Left lung (tissue), 14 donors: ENCODE measurements at places on chromosomes 6 and 20. TPM values are rescaled to one million over a fixed set of nuclear protein-coding genes. Genes with fewer than 3 reads are reported as not detected.

KCNQ5 gene
- 3.7 TPM for polyA plus RNA-seq

MAP1LC3A gene
- 26.8 TPM for polyA plus RNA-seq

GRCh38 chr6:13470238-13471140 lies 16.9 kb downstream of the GFOD1 start:
- no peak overlapping the region for H3K27ac ChIP-seq
- no peak for DNase-seq
- no peaks in the 10 kb centered on the region for H3K36me3 ChIP-seq
- H3K4me3 ChIP-seq, result no peak overlapping the region

- no peaks in the 10 kb centered on the region for H3K27me3 ChIP-seq
- no peak overlapping the region for H3K27ac ChIP-seq
- DNase-seq, result no peak
- no peak overlapping the region for H3K4me3 ChIP-seq
- H3K4me1 ChIP-seq, result no peaks in the 10 kb centered on the region
Measured at GRCh38 chr6:132972971-132973370, 158.6 kb downstream of the RPS12 start.

- no peaks in the 10 kb centered on the region for H3K27me3 ChIP-seq
- no peaks in the 10 kb centered on the region for H3K36me3 ChIP-seq
- DNase-seq, result no peak
Measured at GRCh38 chr6:142013287-142013686, 119.4 kb upstream of the GJE1 start.

DNA sequence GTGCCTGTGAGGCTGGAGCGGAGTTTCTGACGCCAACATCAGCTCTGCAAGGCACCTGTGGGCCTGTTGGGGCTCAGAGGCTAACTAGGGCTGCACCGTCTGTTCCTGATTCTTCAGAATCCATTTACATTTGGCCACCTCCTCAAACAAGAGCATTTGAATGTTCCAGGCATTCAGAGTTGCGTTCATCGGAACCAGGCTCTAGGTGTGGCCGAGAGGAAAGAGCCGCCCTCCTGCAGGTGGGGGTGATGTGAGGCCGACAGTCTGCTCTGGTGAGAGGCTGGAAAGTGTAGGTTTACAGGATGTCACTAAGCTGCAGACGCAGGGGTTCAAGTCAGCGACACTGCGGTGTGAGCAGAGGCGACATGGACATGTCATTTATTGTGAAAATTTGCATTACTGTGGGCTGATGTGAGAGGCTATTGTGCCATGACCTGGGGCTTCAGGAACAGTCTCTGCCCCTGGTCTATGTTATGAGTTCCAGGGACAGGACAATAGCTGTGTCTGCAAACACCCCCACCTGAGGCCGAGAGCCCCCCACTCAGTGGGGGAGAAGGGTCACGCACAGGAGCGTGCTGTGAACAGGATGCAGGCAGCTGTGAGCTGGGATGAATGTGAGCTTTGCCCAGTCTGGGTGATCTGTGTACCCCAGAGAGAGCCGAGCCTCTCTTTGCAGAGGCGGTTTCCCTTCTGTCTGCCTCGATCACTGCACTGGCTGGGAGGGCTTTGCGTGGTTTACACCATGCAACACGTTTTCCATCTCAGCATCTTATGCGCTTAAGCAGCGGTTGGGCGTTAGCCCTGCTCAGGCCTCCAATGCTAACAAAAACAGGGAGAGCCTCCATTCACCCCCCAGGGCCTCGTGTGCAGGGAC lies 21.1 kb downstream of the SLCO4A1 start:
- DNase-seq, result no peak
- no peak overlapping the region for H3K4me3 ChIP-seq
- H3K27ac ChIP-seq, result no peak overlapping the region
- peaks cover 32% of the 10 kb centered on the region for H3K27me3 ChIP-seq
- H3K4me1 ChIP-seq, result no peaks in the 10 kb centered on the region

DNA sequence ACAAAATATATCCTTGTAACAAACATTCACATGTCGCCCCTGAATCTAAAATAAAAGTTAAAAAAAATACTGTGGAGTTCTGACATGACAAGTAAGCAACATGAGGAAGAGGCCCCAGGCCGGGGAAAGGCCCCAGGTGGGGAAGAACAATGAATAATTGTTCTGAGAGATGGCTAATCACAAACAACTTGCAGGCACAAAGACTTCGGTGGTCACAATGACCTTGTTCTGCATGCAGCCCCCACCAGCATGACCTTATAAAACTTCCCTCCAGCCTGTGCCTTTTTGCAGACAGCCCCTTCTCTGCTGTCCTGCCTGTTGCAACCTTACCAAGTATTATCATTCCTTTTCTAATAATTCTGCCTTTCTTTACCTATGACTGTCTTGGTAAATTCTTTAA lies 95.7 kb upstream of the MYLIP start:
- no peaks in the 10 kb centered on the region for H3K27me3 ChIP-seq
- no peak overlapping the region for H3K27ac ChIP-seq
- no peak overlapping the region for H3K4me3 ChIP-seq
- H3K4me1 ChIP-seq, result no peaks in the 10 kb centered on the region

DNA sequence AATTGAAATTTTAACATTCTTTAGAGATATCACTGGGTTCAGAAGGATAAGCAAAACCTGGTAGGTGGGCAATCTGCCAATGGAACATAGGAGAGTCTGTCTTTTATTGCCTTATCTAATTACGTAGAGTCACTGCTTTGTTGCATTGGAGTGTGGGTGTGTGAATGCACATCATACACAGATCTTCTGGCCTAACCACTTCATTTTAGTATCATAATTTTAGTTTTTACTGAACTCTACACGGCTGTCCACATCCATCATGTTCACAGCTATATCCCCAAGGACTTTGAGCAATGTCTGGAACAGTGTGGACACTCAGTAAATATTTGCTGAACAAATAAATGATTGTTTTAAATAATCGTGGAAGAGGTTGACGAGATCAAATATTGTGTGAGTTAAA lies 104.6 kb upstream of the AKIRIN2 start:
- no peaks in the 10 kb centered on the region for H3K4me1 ChIP-seq
- no peaks in the 10 kb centered on the region for H3K36me3 ChIP-seq
- H3K27me3 ChIP-seq, result no peaks in the 10 kb centered on the region
- DNase-seq, result no peak
